ENCODE measurements at places on chromosomes 3 and 15.

DNA sequence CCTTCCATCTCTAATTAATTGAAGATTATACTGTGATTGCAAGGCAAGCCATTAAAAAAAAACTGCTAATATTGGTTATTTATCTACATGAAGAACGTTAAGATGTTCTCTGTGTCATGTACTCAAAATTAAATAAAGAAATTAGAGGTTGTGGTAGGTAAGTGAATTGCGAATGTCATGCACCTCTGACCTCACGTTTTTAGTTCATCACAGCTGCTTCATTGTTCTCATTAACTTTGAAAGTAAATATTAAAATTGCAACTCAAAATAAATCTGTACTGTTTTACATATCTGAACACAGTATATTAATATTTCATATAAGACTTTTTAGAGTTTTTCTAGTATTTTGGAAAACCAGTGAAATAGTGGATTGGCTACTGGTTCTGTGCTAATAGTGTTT, 94.0 kb downstream of the KLHL25 start:
- no peak for DNase-seq

GRCh38 chr3:74009961-74010844, 385.5 kb upstream of the PDZRN3 start:
- no peak for DNase-seq

DNA sequence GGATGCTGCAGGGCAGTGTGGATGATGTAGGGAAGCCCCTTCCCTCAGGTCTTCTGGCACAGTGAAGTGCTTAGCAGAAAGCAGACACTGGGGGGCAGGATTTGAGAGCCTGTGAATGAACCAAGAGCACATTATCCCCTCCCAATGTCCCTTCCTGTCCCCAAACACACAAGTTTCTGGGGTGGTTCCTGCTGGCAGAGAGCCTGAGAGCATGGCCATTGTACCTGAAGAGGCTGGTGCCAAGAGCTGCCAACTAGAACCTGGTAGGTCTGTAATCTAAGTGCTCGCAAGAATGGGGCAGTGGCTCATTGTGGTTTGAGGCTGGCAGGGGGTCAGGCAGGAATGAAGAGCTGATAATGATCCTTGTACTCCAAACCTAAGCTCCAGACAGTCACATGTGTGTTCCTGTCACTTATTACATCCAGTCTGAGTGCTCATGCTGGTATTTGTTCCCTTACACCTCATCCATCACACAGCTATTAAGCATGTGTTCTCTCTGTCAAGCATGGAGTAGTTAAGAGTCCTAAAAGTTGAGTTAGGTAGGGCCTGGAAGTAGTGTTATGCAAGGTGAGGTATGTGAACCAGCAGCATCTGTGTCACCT, 6.7 kb upstream of the CCR1 start:
- no peak for DNase-seq

DNA sequence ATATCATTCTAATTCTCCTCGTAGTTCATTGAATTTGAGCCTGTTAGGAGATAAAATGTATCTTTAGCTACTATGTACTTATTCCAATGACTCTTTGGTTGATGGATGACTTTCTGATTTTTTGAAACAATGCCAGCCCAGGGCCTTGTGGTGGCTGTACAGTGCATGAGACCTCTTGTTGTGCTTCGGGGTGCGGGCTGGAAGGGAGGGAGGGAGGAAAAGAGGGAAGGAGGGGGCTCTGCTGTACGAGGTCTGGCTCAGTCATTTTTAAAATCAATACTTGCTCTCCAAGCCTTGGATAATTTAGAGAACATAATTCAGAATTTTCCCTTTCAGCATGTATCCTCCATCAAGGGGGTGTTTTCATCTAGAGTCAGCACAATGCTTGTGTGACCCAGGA, 399.7 kb upstream of the ONECUT1 start:
- no peak for DNase-seq

- DNase-seq: no peak
These were observed 470.1 kb upstream of the ATP11B start for GRCh38 chr3:182323126-182323700.
